ENCODE measurements at places on chromosomes 16 and 17.

- DNase-seq = no peak
Observed at GRCh38 chr16:63735456-63735855, 1386.4 kb downstream of the CDH11 start.

GRCh38 chr16:30142672-30143346 is 19.8 kb upstream of the MAPK3 start:
- DNase-seq = no peak

DNA sequence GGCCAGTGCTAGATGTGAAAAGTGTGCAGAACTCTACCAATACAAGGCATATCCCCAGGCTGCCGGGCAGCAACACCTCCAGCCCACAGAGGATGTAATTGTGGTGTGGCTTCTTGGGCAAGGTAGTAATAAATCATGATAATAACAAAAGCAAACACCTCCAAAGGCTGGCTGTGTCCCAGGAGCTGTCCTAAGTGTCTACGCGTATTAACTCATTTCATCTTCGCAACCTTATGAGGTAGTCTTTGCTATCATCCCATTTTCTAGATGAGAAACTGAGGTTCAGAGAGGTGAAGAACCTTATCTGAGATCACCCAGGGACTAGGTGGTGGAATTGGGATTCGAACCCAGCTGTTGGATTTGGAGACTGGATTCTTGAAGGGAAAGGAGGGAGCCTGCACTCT is 5.3 kb downstream of the PDK2 start:
- DNase-seq = no peak

DNA sequence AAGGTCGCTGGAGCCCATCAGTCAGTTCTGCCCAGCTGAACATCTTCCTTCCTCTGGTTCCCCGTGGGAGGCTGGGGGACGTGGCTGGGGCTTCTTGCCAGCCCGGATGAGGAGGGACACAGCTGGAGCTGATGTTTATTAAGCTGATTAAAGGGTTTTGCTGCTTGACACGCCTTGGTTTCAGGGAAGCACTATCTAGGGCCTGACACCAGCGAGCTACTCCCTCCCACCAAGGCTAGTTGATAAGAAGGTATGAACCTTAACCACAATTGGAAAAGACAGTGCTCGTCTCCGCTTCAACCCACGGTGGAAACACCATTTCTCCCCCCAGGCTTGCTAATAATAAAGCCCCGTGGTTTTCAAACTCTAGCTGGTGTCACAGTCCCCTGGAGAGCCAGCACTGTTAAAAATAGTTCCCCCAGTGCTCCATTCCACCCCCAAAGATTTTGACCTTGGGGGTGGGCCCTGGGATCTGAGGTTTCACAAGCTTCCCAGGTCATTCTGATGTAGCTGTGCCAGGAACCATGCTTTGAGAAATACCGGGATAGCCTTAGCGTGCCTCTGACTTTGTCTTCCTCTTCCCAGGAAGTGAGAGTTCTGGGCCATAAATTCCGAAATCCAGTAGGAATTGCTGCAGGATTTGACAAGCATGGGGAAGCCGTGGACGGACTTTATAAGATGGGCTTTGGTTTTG is 5.5 kb downstream of the DHODH start:
- no peak for DNase-seq

DNA sequence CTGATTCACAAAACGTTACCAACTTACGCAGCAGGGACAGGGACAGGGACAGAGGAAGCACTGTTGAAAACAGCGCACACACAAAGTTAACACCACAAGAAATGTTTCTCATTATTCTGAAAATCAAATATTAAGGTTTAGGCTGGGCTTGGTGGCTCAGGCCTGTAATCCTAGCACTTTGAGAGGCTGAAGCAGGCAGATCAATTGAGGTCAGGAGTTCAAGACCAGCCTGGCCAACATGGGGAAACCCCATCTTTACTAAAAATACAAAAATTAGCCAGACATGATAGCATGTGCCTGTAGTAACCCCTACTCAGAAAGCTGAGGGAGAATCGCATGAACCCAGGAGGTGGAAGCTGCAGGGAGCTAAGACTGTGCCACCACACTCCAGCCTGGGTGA is 4.2 kb downstream of the CYTH1 start:
- DNase-seq = no peak

DNA sequence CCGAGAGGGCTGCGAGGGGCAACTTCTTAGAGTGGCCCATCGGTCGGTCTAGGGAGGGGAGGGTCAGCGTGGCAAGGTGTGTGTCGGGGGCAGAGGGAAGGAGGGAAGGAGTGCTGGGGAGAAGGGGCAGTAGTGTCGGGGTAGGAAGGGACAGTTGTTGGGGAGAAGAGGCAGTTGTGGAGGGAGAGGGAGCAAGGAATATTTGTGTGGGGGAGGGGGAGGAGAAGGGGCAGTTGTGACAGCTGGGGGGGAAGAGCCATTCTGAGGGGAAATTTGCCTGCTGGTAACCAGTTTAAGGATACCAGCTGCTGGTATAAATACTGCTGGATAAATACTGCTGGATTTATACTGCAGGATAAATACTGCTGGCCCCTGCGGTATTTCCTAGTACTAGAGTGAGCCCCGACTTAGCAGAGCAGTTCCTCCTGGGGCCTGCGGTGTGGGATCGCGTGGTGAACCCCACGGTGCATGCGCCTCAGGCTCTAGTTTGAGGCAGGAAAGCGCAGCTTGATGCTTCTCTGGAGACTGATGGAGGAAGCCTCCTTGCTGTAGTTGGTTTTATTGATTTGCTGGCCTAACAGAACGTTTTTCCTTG is 309 bp downstream of the DNAH2 start:
- peak; percentile 47 for DNase-seq

DNA sequence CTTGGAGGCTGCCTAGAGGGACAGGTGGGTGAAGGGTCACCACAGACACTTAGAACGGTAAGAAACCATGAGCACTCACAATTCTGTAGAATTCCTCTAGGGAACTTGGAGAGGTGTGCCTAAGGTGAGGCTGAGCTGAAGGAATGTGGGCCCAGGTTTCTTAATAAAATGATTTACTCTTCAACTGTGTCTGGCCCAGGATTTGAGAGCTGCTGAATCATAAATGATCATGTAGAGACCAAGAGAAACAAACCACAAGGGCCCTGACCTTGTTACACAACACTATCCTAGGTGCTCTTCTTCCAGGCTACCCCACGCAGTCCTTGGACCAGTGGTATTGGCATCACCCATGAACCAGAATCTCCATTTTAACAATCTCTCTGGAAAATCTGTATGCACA is 27.7 kb downstream of the ZNF18 start:
- no peak for DNase-seq

- DNase-seq = no peak
Observed at GRCh38 chr17:71068408-71068750, 899.0 kb downstream of the KCNJ2 start.

DNA sequence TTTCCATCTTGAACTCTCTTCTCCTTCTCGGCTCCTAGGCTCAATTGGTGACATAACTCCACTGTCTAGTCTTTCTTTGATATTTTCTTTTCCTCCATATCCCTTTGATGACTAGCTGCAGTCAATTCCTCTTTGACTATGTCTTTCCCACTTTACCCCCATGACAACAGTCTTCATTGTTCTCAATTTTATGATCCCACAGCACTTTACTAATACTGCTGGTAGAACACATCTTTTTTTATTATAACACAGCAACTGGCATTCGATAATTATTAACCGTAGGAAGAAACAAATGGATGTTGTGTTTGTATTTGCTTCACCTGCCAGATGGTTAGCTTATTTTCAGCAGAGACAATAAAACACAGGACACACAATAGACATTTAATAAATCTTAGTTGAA is 1.3 kb downstream of the KRTAP3-3 start:
- no peak for DNase-seq

DNA sequence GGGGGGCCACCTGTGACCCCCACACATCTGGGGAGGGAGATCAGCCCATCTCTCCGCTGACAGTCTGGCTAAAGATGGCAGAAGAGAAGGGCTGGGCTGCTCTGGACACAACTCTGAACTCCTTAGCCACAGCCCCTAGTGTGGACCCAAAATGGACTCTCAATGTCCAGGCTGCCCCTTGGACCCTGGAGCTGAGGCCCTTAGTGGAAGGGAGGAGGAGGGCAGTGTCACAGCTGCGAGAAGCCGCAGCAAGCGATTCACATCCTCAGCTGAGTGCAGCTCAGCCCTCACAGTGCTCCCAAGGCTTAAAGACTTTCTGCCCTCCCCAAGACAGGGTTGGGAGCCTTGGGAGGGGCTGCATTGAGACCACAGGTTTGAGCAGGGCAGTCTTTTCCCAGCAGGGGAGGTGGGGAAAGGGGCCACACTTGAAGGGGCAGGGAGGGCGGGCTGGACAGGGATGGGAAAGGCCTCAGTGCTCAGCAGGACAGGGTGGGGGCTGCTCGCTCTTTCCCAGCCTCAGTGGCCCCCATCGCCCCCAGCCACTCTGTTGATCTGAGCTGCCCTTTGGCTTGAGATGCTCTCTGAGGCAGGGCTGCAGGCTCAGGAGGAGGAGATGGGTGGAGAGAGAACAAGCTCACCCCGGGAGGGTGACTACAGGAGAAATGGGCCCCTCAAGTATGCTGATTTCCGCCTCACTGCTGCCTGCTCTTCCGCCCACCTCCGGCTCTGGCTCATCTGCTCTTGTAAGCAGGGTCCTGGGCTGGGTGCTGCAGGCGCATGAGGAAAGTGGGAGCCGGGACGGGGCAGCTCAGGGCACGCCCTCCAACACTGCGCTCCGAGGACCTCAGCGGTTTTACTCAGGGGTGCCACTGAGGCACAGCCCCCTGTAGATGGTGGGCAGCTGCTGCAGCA is 50.9 kb upstream of the MTSS2 start:
- DNase-seq = no peak

Data from head of caudate nucleus (tissue), 42 donors.